Amniotic stem cell (primary cell): ENCODE measurements at places on chromosomes 2 and 18.
A peak's percentile ranks its signal among the peaks of the same experiment; 100 is the strongest.

DNA sequence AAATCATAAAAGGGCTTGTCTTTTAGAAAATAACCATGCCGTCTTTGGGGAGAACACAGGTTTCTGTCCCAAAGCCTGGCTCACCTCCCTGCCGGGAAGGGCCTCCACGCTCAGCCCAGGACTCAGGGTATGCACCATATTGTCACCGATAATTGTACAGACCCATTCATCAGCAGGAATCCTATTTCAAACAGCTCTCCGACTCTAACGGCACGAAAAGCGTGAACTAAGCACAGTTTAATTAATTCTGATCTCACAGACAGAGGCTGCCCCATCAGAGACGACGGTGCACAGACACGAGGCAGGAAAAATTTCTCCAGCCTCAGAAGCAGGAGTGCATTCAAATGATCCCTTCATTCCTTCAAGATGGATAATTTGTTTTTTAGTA lies 276.2 kb downstream of the MYCN start:
- DNase-seq, result no peak

- DNase-seq, result no peak
Measured at GRCh38 chr2:198375083-198375410, 570.7 kb downstream of the PLCL1 start.

DNA sequence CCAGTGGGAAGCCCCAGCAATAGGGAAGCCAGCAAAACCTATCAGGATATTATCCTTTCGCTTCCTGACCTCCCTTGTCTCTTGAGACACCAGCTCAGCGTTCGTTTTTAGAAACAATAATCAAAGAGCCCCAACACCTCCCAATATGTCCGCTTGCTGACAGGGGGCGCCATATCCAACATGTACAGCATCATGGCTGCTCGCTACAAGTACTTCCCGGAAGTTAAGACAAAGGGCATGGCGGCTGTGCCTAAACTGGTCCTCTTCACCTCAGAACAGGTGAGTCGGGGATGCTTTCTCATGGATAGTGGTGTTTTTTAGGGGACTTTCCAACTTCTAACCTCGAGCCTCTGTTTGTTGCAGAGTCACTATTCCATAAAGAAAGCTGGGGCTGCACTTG lies 28.7 kb downstream of the GAD1 start:
- DNase-seq, result no peak

DNA sequence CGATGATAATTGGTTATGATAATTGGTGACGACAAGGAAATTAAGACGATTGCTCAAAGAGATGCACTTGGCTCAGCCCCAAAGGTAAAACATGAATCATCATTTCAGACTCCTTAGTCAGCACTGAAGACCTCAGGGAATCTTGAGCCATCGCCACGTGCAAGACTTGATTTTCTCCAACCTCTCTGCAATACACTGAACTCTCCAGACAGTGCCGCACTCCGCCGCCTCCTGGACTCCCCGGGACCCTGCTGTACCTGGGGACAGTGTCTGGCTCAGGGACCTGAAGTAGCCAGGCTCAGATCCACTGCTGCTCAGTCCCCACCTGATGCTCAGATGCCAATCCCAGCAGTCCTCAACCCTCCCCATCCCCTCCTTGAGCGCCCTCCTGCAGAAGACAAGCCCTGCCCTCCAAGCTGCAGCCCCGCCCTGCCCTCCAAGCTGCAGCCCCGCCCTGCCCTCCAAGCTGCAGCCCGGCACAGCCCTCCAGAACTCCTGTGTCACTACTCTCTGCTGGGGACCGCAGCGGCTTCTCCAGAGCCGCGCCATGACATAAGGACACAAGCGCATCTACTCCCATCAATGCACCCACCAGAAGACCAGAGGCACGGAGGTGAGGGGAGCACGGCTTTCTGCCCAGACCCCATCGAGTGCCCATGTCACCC lies 1.1 kb downstream of the TMEM18 start:
- peak; percentile 87 for DNase-seq

- DNase-seq, result no peak
Measured at GRCh38 chr2:41886145-41886664, 161.6 kb upstream of the PKDCC start.

DNA sequence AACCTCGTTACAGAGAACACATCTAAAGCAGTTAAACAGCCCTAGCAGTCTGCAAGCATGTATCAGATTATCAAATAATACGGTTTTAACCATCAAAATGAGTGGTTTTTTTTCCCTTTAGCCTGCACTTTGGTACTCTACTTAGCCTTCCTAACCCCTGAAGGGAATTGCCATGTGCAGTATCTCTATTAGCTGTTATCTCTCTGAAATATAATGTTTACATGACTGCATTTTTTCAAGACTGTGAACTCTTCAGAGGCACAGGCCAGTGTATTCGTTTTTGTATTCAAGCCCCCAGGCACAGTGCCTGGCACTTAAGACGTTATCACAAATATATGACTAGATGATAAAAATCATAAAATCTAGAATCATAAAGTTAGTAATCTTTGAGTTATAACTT lies 509.5 kb downstream of the PARD3B start:
- DNase-seq, result no peak

GRCh38 chr2:70132244-70133126 lies 45.2 kb downstream of the PCBP1 start:
- DNase-seq, result no peak

DNA sequence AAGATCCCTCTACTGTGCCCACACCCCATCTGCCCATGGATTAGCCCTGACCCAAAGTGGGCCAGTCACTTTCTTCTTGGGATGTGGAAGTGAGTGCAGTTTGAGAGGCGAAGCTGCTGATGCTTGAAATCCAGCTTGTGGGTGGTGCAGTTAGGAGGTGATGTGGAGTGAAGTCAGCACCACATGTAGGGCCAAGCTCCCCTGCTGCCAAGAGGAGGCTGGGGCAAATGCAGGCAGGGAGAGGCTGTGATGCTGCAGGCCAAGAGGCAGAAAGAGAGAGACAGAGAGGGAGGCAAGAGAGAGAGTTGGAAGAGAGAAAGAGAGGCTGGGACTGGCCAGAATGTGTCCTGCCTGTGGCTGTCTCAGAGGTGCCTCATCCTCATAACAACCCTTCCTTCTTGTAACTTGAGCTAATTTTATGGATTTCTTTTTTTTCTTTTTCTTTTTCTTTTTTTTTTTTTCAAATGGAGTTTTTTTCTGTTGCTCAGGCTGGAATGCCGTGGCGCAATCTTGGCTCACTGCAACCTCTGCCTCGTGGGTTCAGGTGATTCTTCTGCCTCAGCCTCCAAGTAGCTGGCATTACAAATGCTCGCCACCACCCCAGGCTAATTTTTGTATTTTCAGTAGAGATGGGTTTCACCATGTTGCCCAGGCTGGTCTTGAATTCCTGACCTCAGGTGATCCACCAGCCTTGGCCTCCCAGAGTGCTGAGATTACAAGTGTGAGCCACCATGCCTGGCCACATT lies 35.3 kb upstream of the CAB39 start:
- DNase-seq, result no peak

- DNase-seq, result no peak
Measured at GRCh38 chr2:238601433-238602222, 174.9 kb downstream of the ASB1 start.

GRCh38 chr2:2027271-2027670 lies 283.0 kb upstream of the PXDN start:
- no peak for DNase-seq

DNA sequence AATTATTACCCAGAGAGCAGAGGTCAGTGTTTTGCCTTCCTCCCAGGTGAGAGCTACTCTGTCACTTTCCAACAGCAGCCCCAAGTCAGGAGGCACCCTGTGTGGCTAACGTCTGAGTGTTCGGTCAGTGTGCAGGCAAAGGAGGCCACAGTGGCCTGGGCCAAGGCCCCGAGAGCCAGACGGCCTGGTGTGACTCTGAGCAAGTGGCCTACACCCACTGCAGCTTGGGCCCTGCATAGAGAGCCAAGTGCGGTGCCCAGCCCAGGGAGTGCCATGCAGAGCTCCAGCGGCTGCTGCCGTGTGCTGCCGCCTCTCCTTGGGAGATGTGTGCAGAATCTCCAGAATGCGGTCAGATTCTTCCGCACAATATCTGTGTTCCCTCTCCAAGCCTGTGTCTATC lies 70.4 kb downstream of the GNAL start:
- no peak for DNase-seq

DNA sequence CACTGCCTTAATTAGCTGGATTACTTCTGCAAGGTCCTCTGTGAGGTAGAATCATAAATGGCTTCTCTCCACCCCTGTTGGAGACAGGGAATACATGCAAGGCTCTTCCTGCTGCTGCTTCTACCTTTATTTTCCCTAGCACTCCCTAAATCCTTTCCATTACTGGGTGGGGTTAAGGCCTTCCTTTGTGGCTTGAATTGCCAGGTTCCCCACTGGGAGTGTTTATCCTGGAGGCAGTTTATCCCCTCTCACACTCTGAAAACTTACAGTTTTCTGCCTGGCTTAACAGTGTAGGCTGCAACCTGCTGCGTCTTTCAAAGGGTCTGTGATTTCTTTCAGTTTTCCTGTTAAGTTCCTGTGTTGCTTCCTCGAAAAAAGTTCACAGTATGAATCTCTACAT lies 1062.3 kb upstream of the CRIM1 start:
- DNase-seq, result no peak

DNA sequence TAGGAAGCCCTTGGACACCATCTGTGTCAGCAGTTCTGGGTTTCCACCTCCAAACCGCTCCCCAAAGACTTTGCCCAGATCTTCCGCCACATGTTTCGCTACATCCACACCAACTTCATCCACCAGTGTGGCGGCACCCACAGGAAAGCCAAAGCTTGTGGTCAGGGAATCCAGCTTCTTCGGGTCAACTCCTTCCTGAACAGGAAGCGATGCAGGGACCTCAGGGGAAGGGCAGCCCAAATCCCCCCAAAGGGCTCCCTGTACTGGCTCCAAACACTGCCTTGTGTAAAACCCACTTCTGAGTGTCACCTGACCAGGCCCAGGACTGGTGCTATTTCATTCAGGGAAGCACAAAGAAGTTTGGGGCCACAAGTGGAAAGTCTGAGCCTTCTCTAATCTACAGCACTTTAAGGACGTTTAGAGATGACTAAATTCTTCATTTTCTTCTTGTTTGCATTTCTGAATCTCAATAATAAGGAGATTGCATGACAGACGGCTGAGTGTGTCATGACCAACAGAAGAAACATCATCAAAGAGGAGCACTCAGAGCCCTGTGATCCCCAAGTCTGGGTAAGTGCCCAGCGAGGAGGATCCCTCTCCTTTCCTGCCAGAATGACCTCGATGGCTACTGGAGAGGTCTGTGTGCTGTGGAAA lies 20.8 kb downstream of the GAREM2 start:
- no peak for DNase-seq

- DNase-seq, result no peak
Measured at GRCh38 chr2:206482123-206482522, 38.8 kb downstream of the ADAM23 start.
